ENCODE measurements at places on chromosomes 4 and X.

GRCh38 chrX:118685393-118685792 is 42.0 kb upstream of the IL13RA1 start:
- no peak for DNase-seq

DNA sequence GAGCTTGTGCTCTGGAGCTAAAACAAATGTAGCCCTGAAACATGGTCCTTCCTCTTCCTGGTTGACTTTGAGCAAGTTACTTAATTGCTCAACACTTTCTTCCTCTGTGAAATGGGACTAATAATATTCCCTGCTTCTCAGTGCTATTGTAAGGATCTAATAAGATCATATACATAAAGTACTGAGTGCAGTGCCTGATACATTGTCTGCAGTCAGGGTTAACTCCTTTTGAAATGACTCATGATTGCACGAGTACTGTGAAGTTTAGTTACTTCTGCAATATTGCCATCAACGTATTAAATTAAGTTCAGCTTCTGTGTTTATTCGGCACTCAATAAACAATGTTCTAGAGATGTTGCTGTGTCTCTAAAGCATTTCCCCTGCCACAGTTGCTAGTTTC is 91.8 kb upstream of the HPRT1 start:
- no peak for DNase-seq

- no peak for DNase-seq
Measured at GRCh38 chr4:55125087-55125721, at the start of gene KDR. TSS of gene KDR (minus strand) at chr4:55125595. CDS start at chr4:55125293, 302 bp downstream.

DNA sequence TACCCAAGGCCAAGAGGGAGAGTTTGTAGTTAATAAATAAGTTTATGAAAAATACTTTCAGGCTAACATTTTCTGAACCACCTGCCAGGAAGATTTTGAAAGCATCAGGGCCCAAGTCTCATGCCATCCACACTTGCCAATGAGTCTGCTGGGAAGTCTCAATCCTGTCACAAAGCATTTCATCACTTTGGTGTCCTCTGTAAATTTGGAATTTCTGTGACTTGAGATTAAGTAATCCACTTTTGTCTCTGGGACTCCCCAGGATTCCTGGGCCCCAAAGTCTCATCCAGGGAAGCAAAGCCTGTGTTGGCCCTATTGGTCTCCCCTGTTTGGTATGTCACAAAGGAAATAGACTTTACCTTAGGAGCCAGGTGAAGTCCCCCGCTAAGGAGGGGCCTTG is 99.2 kb upstream of the GPC4 start:
- no peak for DNase-seq

GRCh38 chrX:31038575-31039326 is 33.1 kb downstream of the FTHL17 start:
- DNase-seq: peak; percentile 16

- no peak for DNase-seq
Measured at GRCh38 chr4:118279328-118279727, 73.5 kb downstream of the PRSS12 start.

DNA sequence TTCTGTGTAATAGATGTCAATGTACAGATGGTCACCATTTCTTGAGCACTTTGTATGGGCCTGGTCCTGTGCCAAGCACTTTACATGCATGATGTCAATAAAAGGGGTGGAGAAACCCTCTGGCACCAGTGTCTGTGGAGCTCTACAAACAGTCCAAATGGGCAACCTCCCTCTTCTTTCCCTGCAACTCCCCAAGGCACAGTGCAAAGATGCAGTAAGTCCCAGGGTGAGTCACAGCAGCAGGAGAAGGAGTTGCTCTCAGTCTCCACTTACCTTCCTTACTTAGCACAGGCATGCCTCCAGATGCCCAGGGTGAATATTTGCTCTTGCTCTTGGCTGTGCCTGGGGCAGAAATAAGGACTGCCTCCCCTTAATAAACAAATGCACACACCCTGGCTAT is 4.3 kb downstream of the OCIAD2 start:
- DNase-seq: no peak

- DNase-seq: no peak
Measured at GRCh38 chr4:84491481-84491880, 7.6 kb downstream of the NKX6-1 start.

DNA sequence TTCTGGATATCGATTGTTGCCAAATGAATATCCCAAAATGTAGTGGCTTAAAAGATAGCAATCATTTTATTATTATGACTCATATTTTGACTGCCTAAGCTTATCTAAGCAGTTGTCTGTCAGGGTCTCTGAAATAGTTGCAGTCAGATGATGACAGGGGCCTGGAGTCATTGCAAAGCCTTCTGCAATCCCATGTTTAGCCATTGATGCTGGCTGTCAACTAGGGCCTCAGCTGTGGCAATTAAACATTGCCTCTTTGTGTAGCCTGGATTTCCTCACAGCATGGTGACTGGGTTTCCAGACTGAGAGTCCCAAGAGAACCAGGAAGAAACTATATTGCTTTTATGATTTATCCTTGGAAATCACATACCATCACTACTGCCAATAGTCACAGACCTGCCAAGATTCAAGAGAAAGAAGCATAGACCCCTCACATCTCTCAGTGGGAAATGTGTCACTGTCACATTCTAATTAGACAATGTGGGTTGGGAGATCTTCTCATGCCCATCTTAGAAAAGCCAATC is 227.3 kb upstream of the NOCT start:
- no peak for DNase-seq

DNA sequence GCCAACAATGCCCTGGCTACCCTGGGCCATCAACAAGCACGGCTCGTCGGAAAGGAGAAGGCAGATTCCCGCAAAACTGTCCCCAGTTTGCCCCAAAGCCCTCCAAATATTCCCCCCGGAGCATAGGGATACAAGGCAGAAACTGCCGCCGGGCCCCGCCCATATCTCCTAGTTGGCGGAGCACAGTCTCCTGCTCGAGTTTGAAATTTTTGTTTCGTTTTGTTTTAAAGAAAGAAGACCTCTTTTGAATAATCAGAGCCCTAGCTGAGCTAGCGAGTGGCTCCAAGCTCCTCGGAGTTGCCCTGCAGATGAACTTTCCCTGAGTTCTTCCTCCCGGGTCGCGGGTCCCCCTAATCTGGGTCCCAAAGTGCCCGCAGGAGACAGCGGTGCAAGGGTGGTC is 138.1 kb upstream of the ZIC3 start:
- no peak for DNase-seq

- DNase-seq: no peak
Measured at GRCh38 chr4:37661772-37662171, 24.4 kb downstream of the RELL1 start.

DNA sequence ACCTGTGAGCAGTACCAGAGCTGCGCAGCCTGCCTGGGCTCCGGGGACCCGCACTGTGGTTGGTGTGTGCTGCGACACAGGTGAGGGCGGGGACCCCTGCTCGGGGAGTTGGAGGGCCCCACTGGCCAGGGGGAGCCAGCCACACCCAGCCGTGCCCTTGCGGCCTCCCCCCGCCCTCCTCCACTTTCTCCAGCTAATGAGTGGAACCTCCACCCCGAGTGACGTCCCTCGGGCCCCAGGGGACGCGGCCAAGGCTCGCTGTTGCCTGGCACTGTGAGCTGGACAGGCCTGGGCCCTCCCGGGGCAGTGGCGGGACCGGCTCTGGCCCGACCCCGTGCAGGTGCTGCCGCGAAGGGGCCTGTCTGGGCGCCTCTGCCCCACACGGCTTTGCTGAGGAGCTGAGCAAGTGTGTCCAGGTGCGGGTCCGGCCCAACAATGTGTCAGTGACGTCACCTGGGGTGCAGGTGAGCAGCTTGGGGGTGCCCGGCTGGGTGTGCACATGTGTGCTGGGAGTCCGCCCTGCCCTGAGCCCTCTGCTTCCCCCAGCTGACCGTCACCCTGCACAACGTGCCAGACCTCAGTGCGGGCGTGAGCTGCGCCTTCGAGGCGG is 5.6 kb downstream of the PLXNA3 start:
- no peak for DNase-seq

- no peak for DNase-seq
Measured at GRCh38 chr4:4217113-4217512, 9.6 kb downstream of the OTOP1 start.

- no peak for DNase-seq
Measured at GRCh38 chr4:102497986-102498385, 3.2 kb upstream of the NFKB1 start.

DNA sequence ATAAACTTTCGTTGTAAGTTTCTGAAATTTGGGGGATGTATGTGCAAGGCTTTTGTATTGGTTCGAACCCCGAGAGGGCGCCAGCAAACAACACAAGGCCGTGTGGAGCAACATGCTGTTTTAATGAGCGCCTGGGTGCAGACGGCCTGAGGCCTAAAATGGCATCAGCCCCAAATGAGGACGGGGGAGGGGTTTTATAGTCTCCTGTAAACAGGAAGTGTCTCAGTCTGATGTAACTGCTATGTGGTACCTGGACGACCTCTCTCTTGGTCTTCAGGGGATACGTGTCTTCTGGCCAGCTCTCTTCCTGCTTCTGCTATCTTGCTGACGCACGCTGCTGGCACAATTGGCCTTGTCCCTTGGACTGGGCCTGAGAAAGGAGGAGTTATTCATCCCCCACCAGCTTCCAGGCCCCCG is 1348.0 kb downstream of the ADGRL3 start:
- no peak for DNase-seq

DNA sequence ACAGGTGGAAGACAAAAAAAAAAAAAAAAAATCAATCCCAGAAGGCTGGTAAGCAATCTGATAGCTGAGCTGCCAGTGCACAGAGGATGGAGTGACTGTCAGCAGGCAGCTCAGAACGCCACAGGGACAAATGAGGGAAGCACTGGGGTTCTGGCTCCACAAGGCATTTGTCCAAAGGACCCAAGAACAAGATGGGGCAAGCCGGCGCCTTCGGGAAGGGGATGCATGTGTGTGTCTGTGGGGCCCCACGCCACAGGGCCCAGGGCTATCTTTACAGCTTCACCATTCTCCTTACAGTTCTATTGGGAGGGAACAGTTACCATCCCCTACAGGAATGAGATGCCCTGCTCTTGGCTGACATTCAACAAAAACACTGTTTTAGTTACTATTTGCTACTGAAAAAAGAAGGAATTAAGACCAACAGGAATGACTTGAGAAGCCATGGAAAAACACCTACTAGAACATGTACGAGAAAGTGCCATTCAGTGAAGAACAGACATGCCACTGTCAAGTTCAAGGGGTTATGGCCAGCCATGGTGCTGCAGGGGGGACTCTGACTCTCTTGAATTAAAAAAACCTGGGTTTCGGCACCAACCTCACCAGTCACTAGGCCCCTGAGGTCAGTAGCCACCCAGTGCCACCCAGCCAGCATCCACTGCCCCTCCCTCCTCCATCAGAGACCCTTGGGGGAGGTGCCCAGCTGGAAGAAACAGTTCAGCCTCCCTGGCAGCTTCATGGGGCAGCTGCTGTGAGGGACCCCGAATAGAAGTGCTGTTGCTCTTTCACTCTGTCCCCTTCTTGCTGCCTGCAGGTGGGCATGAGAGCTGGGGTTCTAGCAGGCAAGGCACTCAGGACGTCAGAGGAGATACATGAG is 18.5 kb downstream of the WDR1 start:
- no peak for DNase-seq

DNA sequence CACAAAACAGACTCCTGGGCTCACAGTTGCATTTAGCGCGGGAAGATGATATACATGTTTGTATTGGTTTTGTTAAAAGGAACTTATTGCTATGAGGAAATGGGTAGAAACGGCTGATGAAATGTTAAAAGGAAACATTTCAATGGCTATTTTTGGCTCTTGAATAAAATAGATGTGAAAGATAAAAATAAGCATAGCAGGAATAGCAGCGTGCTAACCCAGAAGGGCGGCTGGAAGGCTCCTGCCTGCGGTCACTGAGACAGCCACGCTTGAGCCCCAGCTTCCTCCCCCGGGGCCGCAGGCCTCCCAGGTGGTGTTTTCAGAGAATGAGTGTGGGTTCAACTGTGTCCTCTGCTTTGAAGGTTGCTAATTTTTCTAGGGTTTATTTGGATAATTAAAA is 35.0 kb upstream of the CLCN4 start:
- DNase-seq: no peak

DNA sequence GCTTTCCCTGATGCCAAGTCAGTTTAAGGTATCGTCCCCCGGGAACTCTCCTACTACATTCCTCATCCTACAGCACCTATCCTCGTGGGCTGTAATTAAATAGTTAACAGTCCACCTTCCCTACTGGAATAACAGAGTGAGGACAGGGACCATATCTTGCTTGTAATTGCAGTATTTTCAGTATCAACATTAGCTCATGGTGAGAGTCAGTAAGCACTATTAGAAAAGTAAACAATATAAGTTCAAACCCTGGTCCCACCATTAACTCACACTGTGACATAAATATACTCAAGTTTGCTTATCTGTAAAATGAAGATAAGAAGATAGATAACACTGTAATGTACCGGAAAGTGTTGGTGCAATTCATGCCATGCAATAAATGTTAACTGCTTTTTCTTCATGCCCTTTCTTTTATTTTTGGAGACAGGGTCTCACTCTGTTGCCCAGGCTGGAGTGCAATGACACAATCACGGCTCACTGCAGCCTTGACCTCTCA is 61.3 kb downstream of the SH3RF1 start:
- DNase-seq: no peak

GRCh38 chrX:142804085-142804484 is 221.6 kb upstream of the SPANXN4 start:
- DNase-seq: no peak

GRCh38 chrX:7073336-7073735 is 74.2 kb upstream of the STS start:
- DNase-seq: no peak

- no peak for DNase-seq
Measured at GRCh38 chr4:173170182-173170778, 1.7 kb downstream of the GALNT7 start.

DNA sequence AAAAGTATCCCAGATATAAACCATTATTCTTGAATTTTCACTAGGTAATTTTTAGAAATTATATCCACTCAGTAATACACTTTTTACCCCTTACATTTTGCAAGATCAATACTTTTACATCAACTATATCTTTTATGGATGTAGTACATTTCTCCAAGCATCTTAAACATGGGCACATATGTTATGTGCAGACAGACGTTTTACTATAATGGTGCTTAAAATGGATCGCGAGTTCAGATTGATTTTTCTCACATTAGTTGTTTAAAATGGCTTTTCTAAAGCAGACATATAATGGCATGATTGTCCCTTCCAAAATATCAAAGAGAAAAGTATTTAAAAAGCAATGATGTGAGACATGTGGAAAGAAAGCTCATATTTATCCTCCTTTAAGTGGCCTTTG is 786.1 kb downstream of the PDHA2 start:
- no peak for DNase-seq

Data from NCI-H460 (cell line).